ENCODE measurements at places on chromosomes 12 and 14.
A peak's percentile ranks its signal among the peaks of the same experiment; 100 is the strongest.

DNA sequence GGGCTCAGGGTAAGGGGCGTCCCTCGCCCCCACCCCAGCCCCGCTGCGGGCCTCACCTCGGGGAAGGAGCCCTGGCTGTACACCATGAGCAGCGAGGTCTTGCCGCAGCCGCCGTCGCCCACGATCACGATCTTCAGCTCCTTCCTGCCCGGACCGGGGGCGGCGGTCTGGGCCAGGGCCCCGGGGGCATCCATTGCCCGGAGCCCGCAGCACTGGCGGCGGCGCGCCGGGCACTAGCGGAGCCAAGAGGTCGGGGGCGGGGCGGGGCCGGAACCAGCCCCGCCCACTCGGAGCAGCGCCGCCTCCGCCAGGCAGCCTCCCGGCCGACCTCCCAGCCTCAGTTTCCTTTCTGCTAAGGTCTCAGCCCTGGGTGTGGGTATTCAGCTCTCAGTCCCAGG, at the start of gene RHOF:
RHOF (minus strand) TSS at position 249 of the 398 bp plus-strand sequence; CDS start at position 194, 55 bp downstream.
- no peak for DNase-seq

DNA sequence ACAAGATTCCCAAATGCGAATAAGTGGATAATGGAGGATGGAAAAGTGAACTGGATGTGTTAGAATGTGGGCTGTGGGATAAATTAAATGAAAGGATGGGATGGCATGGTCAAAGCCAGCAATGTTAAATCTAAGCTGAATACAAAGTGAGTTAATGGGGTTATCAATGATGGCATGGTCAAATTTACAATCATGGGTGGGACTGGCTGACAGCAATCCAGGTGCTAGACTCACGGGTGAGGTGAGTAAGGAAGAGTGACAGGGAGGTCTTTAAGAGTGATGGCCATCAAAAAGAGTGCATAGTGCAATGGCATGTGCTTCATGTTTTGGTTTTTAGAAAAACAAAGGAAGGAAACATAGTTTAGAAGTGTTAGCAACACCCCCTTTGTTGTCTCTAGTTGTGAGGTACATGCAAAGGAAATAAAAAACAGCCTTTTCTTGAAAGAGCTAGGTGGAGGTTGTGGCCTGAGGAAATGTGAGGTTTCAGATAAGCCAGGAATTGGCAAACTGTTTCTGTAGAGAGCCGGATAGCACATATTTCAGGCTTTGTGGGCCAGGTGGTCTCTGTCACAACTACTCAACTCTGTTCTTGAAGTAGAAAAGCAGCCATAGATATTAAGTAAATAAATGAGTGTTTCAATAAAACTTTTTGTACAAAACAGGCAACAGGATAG, 328.7 kb downstream of the RPL10L start:
- DNase-seq, result no peak

DNA sequence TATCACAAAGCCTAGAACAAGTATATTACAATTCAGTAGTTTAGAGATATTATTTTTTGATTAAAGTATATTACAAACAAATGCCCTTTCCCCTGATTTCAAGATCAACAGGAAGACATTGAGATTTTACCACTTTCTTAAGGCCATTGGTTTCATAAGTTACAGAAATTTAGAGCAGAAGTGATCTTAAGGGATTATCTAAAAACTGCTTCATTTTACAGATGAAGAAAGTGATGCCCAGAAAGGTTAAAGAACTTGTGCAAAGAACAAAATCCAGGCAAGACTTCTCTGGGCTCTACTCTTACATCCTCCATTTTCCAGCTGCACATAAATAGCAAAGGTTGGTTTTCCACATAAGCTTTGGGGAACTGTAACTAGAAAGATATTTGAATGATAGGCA, 87.5 kb downstream of the DUSP6 start:
- DNase-seq, result no peak

GRCh38 chr14:83197271-83197670, 1663.6 kb upstream of the SEL1L start:
- DNase-seq, result no peak

GRCh38 chr12:105090361-105090760, 6.1 kb upstream of the ALDH1L2 start:
- no peak for DNase-seq

- no peak for DNase-seq
These were observed 157.3 kb downstream of the DIO2 start for GRCh38 chr14:80054020-80054419.

DNA sequence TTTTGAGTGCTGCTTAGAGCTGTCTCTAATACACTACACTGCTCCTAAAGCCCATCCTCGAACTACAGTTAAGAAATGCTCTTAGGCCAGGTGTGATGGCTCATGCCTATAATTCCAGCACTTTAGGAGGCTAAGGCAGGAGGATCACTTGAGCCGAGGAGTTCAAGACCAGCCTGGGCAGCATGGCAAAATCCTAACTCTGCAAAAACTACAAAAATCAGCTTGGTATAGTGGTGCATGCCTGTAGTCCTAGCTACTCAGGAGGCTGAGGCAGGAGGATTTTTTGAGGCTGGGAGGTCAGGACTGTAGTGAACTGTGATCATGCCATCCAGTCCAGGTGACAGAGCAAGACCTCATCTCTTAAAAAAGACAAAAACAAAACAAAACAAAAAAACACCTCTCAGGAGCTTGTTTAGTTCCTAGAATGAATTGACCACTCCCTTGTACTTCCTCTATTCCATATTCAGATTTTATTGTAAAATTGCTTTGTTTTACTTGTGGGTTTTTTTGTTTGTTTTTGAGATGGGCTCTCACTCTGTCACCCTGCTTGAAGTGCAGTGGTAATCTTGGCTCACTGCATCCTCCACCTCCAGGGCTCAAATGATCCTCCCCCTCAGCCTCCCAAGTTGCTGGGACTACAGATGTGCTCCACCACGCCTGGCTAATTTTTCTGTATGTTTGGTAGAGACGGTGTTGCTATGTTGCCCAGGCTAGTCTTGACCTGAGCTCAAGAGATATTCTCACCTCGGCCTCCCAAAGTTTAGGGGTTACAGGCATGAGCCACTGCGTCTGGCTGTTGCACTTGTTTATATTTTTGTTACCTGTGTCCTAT, 13.6 kb downstream of the MDM2 start:
- DNase-seq, result peak; percentile 82

Measured in SJSA1 (cell line).